ENCODE measurements at places on chromosomes 7 and 10.

- DNase-seq: no peak
These were observed 81.2 kb upstream of the ITGB1 start for GRCh38 chr10:33039181-33039580.

DNA sequence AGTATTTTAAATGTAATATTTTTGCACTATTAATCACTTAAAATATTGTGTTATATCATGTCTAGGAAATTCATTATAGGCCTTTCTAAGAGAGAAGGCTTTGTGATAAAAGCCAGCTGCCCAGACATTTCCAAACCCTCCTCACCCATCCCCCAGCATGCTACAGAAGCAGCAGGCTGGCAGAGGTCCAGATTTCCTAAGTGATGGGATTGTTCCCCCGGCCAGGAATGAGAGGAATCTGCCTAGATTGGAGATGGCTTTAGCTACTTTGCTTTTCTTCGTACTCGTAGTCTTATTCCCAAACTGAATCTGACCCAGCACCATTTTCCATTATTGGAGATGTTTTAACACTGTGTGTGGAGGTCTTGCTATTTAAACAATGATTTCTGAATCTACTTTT, 29.4 kb downstream of the CDK14 start:
- DNase-seq: no peak

DNA sequence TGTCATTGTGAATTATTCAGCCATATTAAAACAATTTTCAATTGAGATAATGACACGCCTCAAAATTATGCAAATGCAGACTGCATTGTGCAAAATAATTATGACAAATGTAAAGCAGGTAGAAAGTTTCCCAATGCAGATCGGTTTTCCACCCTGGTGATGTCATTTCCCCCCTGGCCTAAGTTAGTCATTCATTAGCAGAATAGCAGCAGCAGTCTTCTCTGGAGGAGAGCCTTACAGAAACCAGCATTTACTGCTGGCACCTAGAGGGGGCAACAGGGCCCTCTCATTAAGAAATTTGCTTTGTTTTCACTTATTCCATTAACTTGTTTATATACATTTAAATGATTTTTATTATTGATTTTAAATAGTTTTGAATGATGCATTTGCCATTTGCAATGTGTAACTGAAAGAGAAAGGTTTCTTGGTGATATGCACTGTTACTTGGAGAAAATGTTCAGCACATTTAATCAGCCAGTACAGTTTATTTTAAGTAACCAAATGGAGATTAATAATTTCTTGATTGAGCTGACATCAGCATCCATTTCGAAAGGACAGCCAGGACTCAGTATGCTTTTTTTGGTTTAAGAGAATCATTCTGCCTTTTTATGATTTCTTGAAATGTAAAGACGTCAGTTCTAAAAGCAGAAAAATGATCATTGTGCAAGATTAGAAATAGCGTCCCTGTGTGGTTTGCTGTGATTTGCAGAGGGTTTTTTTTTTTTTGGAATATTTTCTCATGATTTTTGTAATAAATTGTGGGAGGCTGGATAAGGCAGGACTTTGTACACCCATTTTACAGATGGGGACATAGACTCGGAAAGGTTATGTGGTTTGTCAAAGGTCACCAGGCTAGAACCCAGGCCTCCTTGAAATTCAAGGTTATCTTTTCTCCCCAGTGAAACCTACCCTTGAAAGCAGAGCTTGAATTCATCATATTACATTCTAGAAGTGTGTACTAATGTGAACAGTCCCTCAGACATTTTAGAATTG, 3.5 kb downstream of the ARID5B start:
- DNase-seq: no peak

DNA sequence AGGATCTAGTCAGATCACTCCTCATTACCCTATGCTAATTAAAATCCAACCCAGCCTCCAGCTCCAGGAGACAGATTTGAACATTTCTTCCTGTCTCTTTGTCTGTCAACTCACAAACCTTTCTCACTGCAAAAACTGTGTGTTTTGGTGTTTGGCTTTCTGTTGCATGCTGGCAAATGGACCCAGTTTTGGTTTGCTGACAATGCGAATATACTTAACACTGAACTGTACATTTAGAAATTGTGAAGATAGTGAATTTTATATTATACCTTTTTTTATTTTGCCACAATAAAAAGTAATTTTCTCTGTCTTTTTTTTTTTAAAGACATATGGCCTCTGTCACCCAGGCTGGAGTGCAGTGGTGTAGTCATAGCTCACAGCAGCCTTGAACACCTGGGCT, 18.3 kb upstream of the TNPO3 start:
- no peak for DNase-seq

GRCh38 chr10:27446091-27446918, 57.8 kb upstream of the RAB18 start:
- DNase-seq: no peak

- no peak for DNase-seq
These were observed 100.0 kb upstream of the EGR2 start for GRCh38 chr10:62916141-62916603.

- DNase-seq: no peak
These were observed 39.5 kb downstream of the ZNF117 start for GRCh38 chr7:64951250-64951848.

DNA sequence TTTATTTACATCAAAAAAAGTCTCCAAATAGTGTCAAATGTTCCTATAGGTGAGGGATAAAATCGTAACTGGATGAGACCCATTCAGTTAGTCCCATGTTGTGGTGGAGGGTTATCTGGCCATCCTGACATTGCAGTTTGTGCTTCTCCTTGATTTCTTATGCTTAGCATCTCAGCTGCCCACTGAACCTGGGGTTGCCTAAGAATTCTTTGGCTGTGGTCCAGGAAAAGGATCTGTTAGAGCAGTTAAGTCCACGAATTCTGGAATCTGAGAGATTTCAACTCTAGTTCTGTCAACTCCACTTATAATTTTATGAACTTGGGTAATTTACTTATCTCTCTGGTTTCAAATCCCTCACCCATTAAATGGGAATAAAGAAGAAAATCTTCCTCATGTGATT, 1673.4 kb downstream of the REEP3 start:
- DNase-seq: no peak

DNA sequence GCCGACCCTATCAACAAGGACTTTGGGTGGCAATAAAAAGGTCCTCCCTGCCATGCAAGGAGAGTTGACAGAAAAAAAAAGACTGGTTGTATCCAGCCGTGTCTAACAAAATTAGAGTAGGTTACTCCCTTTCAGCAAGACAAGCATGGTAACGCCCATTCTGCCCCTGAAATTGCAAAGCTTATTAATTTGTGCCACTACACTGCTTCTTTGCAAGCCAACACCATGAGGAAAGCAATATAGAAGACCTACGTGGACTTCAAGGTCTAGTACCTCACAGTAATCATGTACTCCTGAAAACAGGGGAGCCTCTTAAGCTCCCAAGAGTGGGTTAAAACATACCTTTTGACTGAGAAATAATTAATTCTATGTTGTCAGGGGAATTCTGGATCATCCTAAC, 90.3 kb downstream of the FRMPD2 start:
- DNase-seq: no peak

DNA sequence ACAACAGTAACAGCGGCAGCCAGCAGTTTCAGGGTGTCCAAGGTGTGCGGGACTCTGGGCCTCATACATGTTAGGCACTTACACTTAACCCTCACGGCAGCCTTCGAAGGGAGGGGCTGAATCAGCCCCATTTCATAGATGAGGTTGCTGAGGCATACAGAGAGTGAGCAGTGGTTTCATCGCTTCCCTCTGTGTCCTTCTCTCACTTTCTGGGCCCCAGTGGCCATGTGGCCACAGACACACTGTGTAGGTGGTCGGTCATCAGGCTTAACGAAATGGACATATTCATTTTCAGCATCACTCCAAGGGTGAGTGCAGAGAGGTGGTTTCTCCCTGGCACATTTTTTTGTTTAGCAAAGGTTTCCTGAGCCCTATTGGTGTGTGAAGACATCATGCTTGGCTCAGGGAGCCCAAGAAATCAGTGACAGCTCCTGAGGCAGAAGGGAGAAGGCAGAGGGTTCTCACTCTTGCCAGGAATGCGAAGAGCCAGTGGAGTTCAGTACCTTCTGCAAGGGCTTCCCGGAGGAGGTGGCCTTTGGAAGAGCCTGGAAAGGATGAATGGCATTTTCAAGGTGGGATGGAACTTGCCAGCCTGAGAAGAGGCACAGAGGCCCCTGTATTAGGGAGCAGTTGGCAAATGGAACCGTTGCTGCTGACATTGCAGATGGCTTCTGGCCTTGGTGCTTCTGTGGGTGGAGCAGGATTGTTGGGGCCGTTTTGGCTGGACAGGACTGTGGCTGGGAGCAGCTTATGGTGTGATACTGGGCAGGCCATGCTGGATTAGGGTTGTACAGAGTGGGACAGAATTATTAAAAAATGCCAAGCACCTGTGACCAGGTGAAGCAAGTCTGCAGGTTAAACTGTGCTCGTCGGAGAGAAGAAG, 61.7 kb upstream of the PPIF start:
- no peak for DNase-seq

GRCh38 chr7:141386881-141387280, 164.3 kb upstream of the AGK start:
- no peak for DNase-seq

DNA sequence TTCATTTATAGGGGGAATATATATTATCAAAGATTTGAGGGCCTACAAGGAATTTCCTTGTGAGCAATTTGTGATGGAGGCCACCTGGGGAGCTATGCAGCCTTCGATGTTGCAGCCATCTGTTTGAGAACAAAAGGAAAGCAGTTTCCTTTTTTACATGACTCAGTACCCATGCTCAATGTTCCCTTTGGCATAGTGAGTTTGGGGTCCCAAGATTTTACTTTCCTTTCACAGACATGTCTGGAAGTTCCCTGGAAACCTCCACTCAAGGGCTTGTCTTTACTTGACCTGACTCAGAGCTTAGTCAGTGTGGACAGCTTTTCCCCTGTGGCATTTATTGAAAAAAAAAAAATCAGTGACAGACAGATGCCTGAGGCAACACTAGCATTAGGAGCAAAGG, 73.5 kb upstream of the VIPR2 start:
- DNase-seq: no peak

DNA sequence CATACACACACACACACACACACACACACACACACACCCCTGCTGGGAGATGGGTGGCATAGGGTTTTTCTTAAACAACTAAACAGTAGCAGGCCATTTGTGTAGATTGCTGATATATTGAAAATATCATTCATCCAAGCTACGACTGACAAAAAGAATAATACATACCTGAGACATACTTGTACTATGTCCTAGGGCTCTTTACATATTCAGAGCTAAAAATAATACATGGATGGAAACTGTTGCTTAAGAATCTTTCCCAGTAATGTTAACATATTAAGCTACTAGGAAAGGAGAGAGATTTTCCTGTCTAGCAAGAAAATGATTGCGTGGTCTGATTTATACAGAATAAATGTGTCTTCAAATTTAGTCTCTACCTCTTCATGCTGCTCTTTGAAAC, 40.2 kb upstream of the TUBB8 start:
- DNase-seq: no peak

GRCh38 chr7:12647364-12648219, 39.8 kb upstream of the ARL4A start:
- no peak for DNase-seq

DNA sequence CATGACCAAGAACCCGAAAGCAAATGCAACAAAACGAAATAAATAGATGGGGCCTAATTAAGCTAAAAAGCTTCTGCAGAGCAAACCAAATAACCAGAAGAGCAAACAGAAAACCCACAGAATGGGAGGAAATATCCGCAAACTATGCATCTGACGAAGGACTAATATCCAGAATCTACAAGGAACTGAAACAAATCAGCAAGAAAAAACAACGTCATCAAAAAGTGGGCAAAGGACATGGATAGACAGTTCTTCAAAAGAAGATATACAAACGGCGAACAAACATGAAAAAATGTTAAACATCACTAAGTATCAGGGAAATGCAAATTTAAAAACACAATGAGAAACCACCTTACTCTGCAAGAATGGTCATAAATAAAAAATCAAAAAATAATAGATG, 35.3 kb upstream of the CACUL1 start:
- no peak for DNase-seq

DNA sequence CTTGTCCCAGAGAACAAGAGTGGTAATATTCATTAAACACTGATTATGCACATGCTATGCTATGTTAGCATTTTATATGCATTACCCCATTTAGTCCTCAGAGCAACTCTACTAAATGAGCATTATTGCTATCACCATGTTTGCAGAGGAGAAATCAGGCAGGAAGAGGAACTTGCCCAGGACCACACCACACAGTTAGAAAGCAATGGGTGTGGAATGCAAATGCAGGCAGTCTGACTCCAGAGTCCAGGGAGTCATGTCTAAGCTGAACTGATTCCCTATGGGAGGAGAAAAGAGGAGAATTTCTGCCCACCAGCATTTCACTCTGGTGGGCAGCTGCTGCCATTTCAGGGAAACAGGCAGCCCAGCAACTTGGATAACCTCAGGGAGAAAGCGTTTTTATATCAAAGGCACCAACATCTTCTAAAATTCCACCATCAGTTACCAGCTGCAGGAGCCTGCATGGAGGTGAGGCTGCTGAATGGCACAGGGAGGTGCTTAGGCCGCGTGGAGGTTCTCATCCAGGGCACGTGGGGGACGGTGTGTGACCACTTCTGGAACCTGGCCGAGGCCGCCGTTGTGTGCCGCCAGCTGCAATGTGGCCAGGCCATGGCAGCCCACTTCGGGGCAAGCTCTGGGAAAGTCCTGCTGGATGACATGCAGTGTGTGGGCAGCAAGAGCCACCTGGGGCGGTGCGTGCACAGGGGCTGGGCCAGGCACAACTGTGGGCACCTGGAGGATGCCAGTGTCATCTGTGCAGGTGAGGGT, 68.2 kb upstream of the C10orf120 start:
- DNase-seq: no peak

- no peak for DNase-seq
These were observed 118.9 kb downstream of the GATA3 start for GRCh38 chr10:8173243-8173865.

GRCh38 chr7:23864973-23865372, 155.0 kb downstream of the STK31 start:
- DNase-seq: no peak

- no peak for DNase-seq
These were observed 13.5 kb upstream of the ADAM22 start for GRCh38 chr7:87920578-87920977.

GRCh38 chr7:41774966-41775365, 72.1 kb upstream of the INHBA start:
- DNase-seq: no peak

- no peak for DNase-seq
These were observed 2.7 kb downstream of the HOXA11 start for GRCh38 chr7:27182285-27182841.

Data from T-helper 1 cell (primary cell).